A673 (cell line): ENCODE measurements at places on chromosomes 5 and 9. TPM values are rescaled to one million over a fixed set of nuclear protein-coding genes. Genes with fewer than 3 reads are reported as not detected.

- H3K36me3 ChIP-seq = no peaks in the 10 kb centered on the region
- H3K27me3 ChIP-seq = no peaks in the 10 kb centered on the region
- no peaks in the 10 kb centered on the region for H3K4me1 ChIP-seq
- no peak overlapping the region for H3K27ac ChIP-seq
Measured at GRCh38 chr5:123116058-123116457, 27.0 kb downstream of the PRDM6 start.

GRCh38 chr9:27712806-27713205 lies 139.5 kb upstream of the C9orf72 start:
- H3K4me1 ChIP-seq = no peaks in the 10 kb centered on the region
- H3K27me3 ChIP-seq = peaks cover 9% of the 10 kb centered on the region
- H3K27ac ChIP-seq = no peak overlapping the region
- no peaks in the 10 kb centered on the region for H3K36me3 ChIP-seq
- H3K4me3 ChIP-seq = no peak overlapping the region
- no peak for DNase-seq

- H3K36me3 ChIP-seq = no peaks in the 10 kb centered on the region
- no peak for DNase-seq
- no peaks in the 10 kb centered on the region for H3K27me3 ChIP-seq
- no peak overlapping the region for H3K4me3 ChIP-seq
Measured at GRCh38 chr5:3456121-3456681, 139.4 kb upstream of the IRX1 start.

GRCh38 chr5:167269146-167269545 lies 1022.3 kb upstream of the WWC1 start:
- H3K4me1 ChIP-seq = no peaks in the 10 kb centered on the region
- no peaks in the 10 kb centered on the region for H3K27me3 ChIP-seq
- no peak overlapping the region for H3K27ac ChIP-seq
- no peak for DNase-seq
- no peaks in the 10 kb centered on the region for H3K36me3 ChIP-seq

- DNase-seq = no peak
- no peaks in the 10 kb centered on the region for H3K36me3 ChIP-seq
- no peak overlapping the region for H3K27ac ChIP-seq
- peaks cover 7% of the 10 kb centered on the region for H3K27me3 ChIP-seq
- no peak overlapping the region for H3K4me3 ChIP-seq
Measured at GRCh38 chr5:129073111-129073510, 21.4 kb upstream of the ISOC1 start.

DNA sequence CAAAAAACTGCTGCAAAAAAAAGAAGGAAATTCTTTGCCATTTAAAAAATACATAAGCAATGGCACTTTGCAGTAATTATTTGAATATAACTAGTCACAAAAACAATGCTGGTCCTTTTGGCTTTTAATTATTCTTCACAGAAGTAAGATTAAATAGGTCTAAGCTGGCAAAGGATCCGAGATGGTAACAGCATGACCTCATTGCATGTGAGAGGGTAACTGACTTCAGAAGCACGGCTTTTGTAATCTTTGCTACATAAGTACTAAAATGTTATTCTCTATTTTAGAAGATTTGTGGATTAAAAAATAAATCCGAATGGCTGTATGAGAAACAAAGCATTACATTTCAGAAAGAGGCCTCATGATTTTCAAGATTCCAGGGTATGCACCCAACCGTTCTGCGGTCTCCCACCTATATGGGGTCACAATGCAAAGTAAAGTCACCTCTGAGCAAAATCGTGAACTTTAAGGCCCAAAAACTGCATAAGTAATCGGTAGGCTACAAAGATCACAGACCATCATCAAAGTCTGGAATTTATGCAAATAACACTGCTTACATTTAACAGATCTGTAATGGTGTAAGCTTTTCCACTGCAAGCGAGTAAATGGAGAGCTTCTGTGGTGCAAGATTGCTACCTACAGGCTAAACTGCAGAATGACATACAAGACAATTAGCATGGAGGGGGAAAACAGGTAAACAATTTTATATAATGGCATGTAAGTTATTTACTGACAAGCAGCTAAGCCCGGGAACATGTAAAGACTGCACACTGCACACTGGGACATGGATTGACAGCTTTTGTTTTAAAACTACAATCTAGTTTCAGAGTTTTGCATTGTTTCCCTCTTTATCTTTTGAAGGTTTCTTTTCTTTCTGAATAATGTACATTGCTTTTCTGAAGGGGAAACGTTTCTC lies 231.6 kb downstream of the SLF1 start:
- no peaks in the 10 kb centered on the region for H3K36me3 ChIP-seq
- H3K27me3 ChIP-seq = no peaks in the 10 kb centered on the region
- H3K4me3 ChIP-seq = no peak overlapping the region
- H3K4me1 ChIP-seq = no peaks in the 10 kb centered on the region
- DNase-seq = peak; percentile 66
- H3K27ac ChIP-seq = no peak overlapping the region

GRCh38 chr5:83750749-83751148 lies 30.1 kb upstream of the HAPLN1 start:
- no peak overlapping the region for H3K27ac ChIP-seq
- H3K4me1 ChIP-seq = no peaks in the 10 kb centered on the region
- H3K27me3 ChIP-seq = no peaks in the 10 kb centered on the region

GRCh38 chr9:133955821-133956411 lies 36.2 kb downstream of the VAV2 start:
- DNase-seq = peak; percentile 69
- no peaks in the 10 kb centered on the region for H3K27me3 ChIP-seq
- no peak overlapping the region for H3K4me3 ChIP-seq
- peak overlapping the region; percentile 84 for H3K27ac ChIP-seq
- no peaks in the 10 kb centered on the region for H3K36me3 ChIP-seq

- no peak overlapping the region for H3K27ac ChIP-seq
- H3K4me3 ChIP-seq = no peak overlapping the region
- no peaks in the 10 kb centered on the region for H3K36me3 ChIP-seq
- DNase-seq = no peak
Measured at GRCh38 chr5:143056792-143057579, 286.8 kb downstream of the ARHGAP26 start.

- DNase-seq = no peak
- H3K27me3 ChIP-seq = no peaks in the 10 kb centered on the region
- H3K4me3 ChIP-seq = no peak overlapping the region
- no peak overlapping the region for H3K27ac ChIP-seq
Measured at GRCh38 chr9:91428436-91428835, 4.8 kb upstream of the NFIL3 start.

The SLC22A4 gene
- 0.42 and 0.99 TPM in 2 replicates for total RNA-seq

The PCDHGB1 gene
- total RNA-seq = 7.6 TPM in 2 replicates

- no peak for DNase-seq
- no peak overlapping the region for H3K4me3 ChIP-seq
- H3K4me1 ChIP-seq = peaks cover 22% of the 10 kb centered on the region
- no peaks in the 10 kb centered on the region for H3K36me3 ChIP-seq
Measured at GRCh38 chr5:142382186-142382585, 57.4 kb upstream of the SPRY4 start.

GRCh38 chr9:8822667-8823025 lies 1023.1 kb upstream of the DMAC1 start:
- H3K27me3 ChIP-seq = peaks cover 28% of the 10 kb centered on the region
- H3K27ac ChIP-seq = no peak overlapping the region
- no peaks in the 10 kb centered on the region for H3K36me3 ChIP-seq
- no peak overlapping the region for H3K4me3 ChIP-seq
- H3K4me1 ChIP-seq = no peaks in the 10 kb centered on the region

- DNase-seq = no peak
- H3K36me3 ChIP-seq = no peaks in the 10 kb centered on the region
- no peaks in the 10 kb centered on the region for H3K27me3 ChIP-seq
Measured at GRCh38 chr9:101912698-101913097, 174.3 kb upstream of the GRIN3A start.

GRCh38 chr5:178651046-178651810 lies 24.4 kb upstream of the CLK4 start:
- no peak overlapping the region for H3K27ac ChIP-seq
- no peaks in the 10 kb centered on the region for H3K36me3 ChIP-seq
- no peak overlapping the region for H3K4me3 ChIP-seq

DNA sequence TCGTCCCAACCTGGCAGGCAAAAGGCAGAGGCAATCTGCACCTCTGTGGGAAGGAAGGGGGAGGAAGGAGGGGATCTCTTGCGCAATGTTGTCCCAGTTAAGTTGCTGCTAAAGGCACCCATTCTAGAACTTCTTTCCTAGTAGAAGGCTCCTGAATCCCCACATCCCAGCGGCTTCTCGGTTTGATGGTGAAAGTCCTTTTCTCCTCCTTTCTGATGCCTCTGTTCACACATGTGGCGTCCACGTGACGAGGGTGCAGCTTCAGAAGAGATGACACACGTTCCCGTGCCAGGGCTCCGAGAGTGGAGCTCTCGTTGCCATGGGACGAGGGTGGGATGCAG lies 96.9 kb upstream of the FCN2 start:
- no peaks in the 10 kb centered on the region for H3K27me3 ChIP-seq
- no peaks in the 10 kb centered on the region for H3K4me1 ChIP-seq
- no peak overlapping the region for H3K27ac ChIP-seq
- no peak for DNase-seq
- H3K4me3 ChIP-seq = no peak overlapping the region
- no peaks in the 10 kb centered on the region for H3K36me3 ChIP-seq

The ASS1 gene
- total RNA-seq = 5.8 and 14.4 TPM in 2 replicates

The PCDHGC4 gene
- total RNA-seq = 3.6 and 3.8 TPM in 2 replicates

DNA sequence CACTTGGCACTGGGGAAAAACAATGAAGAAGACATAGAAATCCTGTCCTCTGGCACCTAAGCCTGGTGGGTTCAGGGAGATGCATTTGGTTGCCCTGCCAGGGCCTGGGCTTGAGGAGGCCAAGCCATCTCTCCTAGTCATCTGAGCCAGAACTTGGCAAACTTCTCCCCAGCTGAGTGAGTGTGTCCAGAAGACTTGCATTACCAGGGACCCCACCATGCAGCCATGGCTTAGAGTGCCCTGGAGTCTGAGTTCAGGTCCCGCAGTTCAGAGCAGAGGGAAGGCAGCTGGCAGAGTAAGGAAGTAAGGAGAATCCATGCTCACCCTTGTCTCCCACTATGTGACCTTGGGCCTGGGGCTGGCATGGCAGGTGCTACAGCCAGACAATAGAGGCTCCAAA lies 37.4 kb upstream of the FCN1 start:
- no peaks in the 10 kb centered on the region for H3K4me1 ChIP-seq
- H3K4me3 ChIP-seq = no peak overlapping the region
- H3K27me3 ChIP-seq = no peaks in the 10 kb centered on the region

- no peaks in the 10 kb centered on the region for H3K36me3 ChIP-seq
- H3K4me3 ChIP-seq = no peak overlapping the region
- DNase-seq = no peak
- H3K4me1 ChIP-seq = no peaks in the 10 kb centered on the region
- no peak overlapping the region for H3K27ac ChIP-seq
- no peaks in the 10 kb centered on the region for H3K27me3 ChIP-seq
Measured at GRCh38 chr5:158514319-158514985, 585.3 kb downstream of the EBF1 start.

GRCh38 chr5:111942201-111942600 lies 185.2 kb upstream of the NREP start:
- no peaks in the 10 kb centered on the region for H3K4me1 ChIP-seq
- H3K27ac ChIP-seq = no peak overlapping the region
- H3K36me3 ChIP-seq = no peaks in the 10 kb centered on the region
- DNase-seq = no peak
- peaks cover 4% of the 10 kb centered on the region for H3K27me3 ChIP-seq
- no peak overlapping the region for H3K4me3 ChIP-seq

The TRPM3 gene
- total RNA-seq = not detected in 2 replicates

The MTREX gene
- total RNA-seq = 135 and 139 TPM in 2 replicates

The SIT1 gene
- total RNA-seq = not detected in 2 replicates

- no peak overlapping the region for H3K27ac ChIP-seq
- H3K4me1 ChIP-seq = no peaks in the 10 kb centered on the region
- H3K36me3 ChIP-seq = no peaks in the 10 kb centered on the region
- DNase-seq = no peak
- H3K4me3 ChIP-seq = no peak overlapping the region
Measured at GRCh38 chr9:26802921-26803320, 89.7 kb downstream of the CAAP1 start.

DNA sequence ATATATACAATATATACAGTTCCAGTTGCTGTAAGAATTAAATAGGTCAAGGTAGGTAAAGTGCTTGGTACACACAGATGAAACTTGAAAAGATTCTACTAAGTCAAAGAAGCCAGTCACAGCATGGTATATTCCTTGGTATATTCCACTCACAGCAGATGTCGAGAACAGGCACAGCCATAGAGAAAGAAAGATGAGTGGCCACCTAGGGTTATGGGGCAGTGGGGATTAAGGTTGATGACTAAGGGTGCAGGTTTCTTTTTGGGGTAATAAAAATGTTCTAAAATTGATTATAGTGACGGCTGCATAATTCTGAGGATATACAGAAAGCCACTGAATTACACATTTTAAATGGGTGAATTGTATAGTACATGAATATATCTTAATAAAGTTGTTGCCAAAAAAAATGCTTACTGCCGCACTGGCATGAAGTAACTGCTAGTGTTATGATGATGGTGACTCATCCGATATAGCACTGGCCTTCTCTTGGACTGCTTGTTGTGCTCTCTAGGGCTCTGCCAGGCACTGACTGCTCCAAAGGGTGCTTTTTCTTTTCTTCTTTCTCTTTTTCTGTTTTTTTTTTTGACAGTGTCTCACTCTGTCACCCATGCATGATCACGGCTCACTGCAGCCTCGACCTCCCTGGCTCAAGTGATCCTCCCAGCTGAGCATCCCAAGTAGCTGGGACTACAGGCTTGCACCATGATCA lies 23.5 kb downstream of the TBC1D2 start:
- no peak overlapping the region for H3K4me3 ChIP-seq
- H3K27me3 ChIP-seq = no peaks in the 10 kb centered on the region
- peak; percentile 41 for DNase-seq
- no peaks in the 10 kb centered on the region for H3K36me3 ChIP-seq
- no peak overlapping the region for H3K27ac ChIP-seq
- H3K4me1 ChIP-seq = no peaks in the 10 kb centered on the region

DNA sequence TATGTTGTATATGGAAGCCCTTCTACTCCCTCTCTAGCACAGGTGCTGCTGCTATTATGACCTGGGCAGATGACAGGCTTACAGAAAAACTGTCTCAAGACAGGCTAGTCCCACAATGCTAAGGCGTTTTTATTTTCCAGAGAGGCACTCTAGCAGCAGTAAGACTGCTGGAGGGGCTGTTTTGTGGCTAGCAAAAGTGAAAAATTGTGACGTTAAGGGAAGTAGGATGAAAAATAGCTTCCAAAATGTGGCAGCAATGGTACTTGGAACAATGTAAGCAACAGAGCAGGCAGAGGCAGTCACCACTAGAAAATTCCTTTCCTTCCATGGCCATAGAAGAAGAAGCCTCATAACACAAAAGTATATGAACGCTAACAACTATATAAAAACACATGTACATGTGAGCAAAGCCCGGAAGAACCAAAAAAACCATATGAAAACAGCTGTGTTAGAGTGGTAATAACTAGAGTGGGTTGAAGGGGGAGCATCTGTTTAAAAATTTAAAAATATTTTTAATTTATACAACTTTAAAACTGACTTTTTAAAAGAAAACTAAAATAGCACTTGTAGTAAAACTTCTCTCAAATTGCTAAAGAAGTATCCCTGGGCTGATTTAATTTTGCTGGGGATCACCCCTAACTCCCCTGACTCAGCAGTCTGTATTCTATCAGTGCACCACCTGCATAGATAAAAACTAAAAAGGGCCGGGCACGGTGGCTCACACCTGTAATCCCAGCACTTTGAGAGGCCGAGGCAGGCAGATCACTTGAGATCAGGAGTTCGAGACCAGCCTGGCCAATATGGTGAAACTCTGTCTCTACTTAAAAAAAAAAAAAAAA lies 30.6 kb downstream of the CLINT1 start:
- H3K4me1 ChIP-seq = peaks cover 22% of the 10 kb centered on the region
- peak overlapping the region; percentile 37 for H3K27ac ChIP-seq
- no peaks in the 10 kb centered on the region for H3K27me3 ChIP-seq
- no peak for DNase-seq
- no peaks in the 10 kb centered on the region for H3K36me3 ChIP-seq
- no peak overlapping the region for H3K4me3 ChIP-seq

The SLCO6A1 gene
- total RNA-seq = not detected in 2 replicates

- H3K27ac ChIP-seq = no peak overlapping the region
- no peaks in the 10 kb centered on the region for H3K36me3 ChIP-seq
- DNase-seq = no peak
Measured at GRCh38 chr9:34582787-34583186, 6.7 kb downstream of the CNTFR start.

The CCIN gene
- not detected in 2 replicates for total RNA-seq
